ENCODE measurements at places on chromosomes 4 and X.
A peak's percentile ranks its signal among the peaks of the same experiment; 100 is the strongest.

DNA sequence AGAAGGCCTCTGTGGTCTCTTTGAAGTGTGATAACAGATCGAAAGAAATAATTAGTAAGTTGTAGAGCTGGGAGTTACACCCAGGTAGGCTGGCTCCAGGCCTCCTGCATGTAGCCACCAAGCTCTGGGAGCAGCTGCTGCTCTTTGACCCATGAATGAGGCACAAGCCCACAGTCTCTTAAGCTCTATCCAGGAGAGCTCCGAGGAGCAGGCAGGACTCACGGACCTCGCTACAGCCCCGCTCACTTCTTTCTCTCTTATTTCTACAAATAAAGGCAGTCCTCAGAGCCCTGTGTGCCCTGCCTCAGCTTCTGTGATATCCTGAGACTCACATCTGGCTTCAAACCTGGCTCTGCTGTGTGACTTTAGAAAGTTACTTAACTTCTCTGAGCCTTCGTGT lies 86.9 kb downstream of the EVC start:
- DNase-seq = no peak

GRCh38 chrX:123504630-123505270 lies 228.1 kb downstream of the THOC2 start:
- no peak for DNase-seq

DNA sequence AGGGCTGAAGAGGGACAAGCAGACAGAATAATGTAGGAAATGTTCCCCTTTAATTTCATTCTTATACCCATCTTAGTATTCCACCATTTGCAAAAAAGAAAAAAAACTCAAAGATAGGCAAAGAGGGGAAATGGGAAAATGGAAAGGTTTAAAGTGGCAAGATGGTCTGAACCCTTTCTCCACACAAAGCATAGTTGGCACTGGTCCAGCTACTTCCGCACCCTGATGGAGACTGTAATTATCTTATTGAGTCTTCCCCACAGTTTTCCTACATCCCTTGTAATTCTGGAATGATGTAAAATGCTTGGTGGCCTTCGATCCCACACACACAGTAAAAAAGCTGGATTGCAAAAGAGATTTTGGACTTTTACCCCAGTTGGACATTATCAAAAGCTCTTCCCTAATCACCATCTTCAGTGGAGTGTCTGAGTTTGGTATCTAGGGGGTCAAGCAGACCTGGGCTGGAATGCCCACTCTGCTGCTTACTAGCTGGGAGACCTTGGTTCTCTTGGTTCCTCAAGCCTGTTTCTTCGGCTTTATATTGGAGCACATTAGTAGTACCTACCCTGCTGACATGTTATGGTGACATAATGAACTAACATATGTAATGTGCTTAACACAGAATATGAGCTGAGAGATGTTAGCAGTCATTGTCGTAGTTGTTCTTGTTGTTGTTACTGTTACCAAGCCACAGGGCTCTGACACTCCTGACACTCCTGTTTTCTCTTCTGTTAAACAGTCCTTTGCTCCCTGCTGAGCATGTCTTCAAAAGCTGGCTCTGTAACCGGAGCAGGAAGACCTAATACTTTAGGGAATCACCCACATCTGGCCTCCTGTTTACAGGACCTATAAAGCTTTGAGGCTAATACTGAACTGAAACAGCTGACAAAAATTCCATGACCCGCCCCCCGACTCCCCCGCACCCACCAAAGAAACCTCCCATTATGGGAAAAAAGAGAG lies 4.7 kb downstream of the SRPX2 start:
- peak; percentile 47 for DNase-seq

DNA sequence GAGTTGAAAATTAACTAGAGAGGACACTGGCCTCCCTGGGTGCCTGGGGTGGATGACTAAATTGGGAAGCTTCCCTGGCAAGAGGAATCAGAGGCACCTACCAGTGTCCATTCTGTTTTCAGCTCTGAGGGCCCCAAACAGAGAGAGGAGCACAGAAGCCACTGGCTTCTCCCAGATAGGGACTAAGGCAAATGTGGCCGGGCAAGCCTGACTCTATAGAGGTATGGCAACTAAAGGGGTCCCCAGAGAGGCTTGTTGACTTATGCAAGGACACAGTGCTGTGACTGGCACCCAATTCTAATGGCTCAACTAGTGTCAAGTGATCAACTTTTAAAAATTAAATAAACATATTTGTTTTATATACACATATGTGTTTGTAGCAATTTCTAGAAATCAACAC lies 17.2 kb downstream of the TRPC3 start:
- DNase-seq = no peak

DNA sequence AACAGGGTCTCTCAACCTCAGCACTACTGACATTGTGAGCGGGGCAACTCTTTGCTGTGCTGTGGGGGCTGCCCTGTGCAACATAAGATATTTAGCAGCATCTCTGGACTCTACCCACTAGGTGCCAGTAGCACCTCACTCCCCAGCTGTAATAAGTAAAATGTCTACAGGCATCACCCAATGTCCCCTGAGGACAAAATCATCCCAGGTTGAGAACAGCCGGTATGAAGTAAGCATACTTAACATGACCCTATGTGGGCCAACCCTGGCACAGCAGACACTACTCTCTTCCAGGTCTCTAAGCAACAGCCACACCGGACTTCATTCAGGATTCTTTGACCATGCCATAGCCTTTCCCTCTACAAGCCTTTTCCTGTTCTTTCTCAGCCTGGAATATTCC lies 10.5 kb upstream of the MGST2 start:
- peak; percentile 70 for DNase-seq

DNA sequence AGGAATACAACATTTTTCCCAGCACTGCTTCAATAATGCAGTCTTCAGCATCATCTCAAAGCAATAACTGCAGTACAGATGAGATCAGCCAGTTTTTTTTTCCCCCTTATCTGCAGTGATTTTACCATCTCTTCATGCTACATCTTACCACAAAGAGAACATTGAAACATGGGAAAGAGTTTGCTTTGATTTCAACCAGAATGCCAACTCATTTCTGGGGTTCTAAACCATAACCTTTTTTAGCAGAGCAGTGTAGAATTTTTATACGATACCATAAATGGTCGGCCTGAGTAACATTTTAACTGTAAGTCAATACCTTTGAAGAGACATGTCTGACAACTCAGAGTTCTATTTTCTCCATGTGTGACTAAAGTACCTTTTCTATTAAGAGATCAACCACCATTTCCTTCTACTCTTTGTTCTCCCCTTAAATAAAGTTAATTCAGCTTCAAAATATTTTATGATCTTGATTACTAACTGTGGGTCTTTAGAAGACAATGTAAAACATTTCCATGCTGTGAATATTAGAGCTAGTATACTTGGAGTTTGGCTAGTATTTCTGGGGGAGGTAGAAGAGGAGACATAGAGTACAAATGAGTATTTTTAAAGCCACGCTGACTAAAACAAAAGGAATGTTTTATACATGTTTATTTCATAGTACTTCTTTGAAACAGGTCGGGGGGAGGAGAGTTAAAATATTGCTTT lies 69.1 kb downstream of the TET2 start:
- DNase-seq = peak; percentile 25

GRCh38 chr4:174591243-174592021 lies 69.1 kb upstream of the HPGD start:
- no peak for DNase-seq

DNA sequence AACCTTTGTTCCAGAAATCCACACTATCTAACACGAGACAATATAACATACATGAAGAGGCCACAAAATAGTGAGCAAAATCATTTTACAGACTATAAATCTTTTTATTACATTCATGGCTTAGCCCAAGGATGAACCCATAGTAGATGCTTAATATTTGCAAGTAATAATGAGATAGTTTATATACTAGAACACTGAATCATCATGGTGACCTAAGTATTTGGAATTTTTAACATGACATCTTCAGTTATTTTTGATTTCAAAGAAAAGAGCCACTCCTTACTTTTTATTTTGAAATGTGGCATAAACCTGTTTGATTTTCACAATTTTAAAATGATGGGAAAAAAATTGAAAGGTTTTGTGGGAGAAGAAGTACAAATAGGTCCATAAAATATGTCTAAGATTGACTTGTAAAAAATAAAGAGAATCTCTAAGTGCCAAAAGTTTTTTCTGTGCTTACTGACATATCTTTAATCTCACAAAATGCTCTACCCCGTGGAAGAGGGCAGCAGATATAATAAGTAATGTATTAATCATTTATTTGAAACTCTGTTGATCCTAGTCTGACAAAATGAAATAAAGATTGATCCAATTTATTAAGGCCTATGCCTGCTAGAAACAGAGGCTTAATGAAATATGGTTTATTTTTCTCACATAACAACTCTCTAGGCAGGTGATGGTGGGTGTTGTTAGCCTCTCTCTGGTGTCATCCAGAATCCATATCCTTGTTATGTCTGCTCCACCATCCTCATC lies 224.5 kb upstream of the CENPE start:
- no peak for DNase-seq

DNA sequence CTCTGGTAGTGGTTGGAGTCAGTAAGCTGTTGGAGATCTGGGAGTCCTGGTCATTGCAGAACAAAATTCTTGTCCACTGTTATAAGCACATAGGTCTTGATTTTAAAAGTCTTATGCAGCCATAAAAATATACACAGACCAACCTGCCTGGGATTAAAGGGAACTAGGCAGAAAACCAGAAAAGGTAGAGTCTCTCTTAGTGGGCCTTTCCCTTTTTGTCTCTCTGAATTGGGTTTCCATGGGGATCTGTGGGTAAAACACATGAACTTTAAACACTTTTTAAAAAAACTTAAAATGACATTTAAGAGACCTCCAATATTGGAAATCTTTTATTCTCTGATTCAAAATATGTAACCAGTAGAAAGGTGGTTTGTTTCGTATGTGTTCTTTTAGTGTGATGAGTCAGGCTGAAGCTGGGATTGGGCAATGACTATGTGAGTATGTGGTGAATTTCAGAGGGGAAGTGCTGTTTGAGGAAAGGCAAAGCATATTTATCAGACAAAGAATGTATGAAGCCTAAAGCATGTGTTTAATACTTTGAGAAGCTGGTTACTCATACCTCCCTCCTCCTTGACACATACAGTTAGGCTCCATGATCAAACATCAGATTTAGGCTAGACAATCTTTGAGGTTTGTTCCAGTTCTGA lies 29.6 kb downstream of the SLC16A2 start:
- DNase-seq = peak; percentile 73

- no peak for DNase-seq
These were observed 7.5 kb downstream of the YY2 start for GRCh38 chrX:21863241-21863640.

DNA sequence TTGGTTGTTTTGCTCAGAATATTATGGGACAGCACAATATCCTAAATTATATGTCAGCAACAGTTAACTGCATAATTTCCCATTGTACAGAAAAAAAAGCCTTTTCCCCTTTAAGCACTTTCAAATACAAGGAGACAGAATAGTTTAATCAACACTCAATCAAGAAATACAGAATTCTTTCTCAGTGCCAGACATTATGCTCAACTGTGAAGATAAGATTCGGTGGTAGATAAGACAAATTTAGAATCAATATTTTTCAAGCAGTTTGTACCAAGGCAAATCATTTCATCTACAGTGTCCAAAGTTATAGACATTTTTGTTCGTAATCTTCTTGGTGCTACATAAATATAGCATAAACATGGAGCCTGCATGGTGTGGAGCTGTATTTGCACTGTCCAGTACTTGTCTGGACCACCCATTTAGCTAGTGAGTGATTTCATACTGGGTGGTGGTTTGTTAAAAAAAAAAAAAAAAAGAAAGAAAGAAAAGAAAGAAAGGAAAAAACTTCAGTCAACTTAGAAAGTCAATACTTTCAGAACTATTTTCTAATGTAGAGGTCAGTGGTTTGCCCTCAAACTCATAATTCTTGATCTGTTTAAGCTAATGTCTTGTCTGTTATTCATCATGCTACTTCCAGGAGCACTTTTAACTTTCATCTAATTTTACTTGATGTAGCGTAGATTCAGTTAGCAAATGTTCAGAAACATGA lies 522.9 kb downstream of the FAT4 start:
- peak; percentile 25 for DNase-seq

GRCh38 chr4:158824425-158825274 lies 55.8 kb downstream of the FNIP2 start:
- DNase-seq = peak; percentile 49

DNA sequence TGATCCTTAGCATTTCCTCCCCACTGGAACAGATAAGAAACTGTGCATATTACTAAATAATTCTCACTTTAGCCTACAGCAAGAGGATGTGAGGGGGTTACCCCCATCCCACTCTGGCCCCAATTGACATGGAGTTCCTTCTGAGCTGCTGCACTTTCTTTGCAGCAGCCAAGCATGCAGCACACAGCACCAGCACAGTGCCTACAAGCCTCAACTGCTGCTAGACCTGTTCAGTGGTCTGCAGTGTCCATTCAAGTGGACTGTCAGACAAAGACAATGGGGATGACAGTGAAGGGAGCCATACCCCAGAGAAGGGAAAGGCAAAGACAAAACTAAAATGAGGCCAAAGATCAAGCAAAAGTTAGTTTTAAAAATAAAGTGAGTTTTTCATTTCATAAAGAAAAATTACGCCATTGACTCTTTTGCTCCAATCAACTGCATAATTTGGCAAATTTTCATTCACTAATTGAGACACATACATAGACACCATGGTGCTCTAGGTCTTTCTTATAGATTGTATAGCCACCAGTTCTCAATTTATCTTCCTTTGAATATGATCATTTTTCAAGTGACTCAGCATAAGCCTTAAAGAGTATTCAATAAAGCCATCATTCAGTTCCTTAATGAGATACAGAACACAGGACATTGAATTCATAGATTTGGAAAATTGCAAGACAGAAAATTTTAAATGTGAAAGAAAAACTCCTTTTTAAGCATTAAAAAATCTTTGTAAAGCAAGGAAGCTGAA lies 410.6 kb downstream of the HNRNPD start:
- DNase-seq = no peak

- peak; percentile 48 for DNase-seq
These were observed 21.6 kb downstream of the SCD5 start for GRCh38 chr4:82776925-82777542.

DNA sequence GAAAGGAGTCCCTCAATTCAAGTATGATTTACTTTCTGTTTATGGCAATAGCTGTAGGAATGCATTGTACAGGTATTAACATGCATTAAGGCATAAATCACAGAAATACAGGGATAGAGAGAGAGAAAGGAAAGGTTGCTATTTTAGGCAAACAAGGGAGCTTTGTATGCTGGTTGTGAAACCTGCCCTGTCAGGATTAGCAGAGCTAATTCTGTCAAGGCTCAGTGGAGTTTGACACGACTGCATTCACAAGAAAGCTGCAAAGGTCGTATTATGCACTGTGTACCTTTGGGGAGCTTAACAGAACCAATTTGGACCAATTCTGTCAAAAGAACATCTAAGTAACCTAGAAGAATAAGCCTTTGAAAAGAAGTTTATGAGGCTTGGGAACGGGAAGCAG lies 239.3 kb downstream of the GRIA2 start:
- peak; percentile 64 for DNase-seq

DNA sequence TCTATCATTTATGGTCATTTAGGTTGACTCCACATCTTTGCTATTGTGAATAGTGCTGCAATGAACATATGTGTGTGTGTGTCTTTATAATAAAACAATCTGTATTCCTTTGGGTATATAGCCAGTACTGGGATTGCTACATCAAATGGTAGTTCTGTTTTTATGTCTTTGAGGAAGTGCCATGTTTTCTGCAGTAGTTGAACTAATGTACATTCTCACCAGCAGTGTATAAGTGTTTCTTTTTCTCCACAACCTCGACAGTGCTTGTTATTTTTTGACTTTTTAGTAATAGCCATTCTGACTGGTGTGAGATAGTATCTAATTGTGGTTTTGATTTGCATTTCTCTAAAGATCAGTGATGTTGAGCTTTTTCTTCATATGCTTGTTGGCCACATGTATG lies 80.5 kb downstream of the ARHGAP6 start:
- no peak for DNase-seq
